ENCODE measurements at places on chromosomes 13 and 19.

GRCh38 chr13:114055766-114056165 is 76.7 kb downstream of the RASA3 start:
- no peak for DNase-seq

DNA sequence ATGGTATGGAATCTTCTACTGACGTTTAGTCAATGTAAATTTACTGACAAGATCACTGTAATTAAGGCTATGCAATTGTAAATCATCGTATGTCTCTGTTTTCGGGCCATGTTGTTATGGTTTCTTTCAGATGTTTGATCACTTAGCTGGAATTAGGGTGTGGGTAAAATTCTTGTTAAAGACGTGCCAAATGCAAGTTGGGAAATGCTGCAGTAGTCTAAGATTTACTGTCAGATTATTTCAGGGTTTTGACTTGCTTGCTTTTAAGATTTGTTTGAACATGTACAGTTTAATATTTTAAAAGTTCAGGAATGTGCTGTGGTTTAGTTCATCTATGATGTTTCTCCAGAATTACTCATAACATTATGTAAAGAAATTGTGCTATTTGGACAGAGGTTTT is 10.8 kb downstream of the NDFIP2 start:
- DNase-seq = no peak

- DNase-seq = peak; percentile 56
Measured at GRCh38 chr19:1063030-1063908, 3.7 kb upstream of the ARHGAP45 start.

DNA sequence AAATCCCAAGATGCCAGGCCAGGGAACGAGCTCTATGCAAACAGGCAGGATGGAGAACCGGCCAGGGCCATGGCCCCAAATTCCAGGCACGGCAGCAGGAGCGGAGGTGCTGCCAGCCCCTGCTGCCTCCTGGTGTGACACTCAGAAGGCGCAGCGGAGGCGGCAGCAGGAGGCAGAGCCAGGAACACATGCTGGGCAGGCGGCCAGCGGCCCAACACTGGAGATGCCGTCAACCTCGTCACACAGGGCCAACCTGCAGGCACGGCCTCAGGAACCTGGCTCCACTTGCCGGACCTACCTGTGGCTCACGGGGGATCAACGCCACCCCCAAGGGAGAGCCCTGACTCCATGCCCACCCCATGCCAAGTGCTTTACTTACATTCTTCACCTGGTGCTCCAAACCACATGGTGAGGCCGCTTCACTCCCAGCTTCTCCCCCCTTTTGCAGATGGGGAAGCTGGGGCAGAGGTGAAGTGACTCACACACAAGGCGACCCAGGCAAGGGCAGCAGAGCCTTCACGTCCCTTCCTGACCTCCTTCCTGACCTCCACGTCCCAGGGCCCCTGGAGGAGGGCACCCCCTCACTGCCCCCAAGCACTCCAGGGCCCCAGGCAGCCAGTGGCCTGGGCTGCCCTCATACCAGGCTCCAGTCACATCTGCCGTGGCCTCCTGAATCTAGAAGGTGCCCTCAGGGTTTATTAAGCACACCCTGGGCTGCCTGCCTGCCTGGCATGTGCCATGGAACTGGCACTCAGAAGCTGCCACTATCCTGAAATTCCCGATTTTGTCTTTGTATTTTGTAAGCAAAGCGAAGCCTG is 43.5 kb downstream of the GGACT start:
- DNase-seq = no peak

DNA sequence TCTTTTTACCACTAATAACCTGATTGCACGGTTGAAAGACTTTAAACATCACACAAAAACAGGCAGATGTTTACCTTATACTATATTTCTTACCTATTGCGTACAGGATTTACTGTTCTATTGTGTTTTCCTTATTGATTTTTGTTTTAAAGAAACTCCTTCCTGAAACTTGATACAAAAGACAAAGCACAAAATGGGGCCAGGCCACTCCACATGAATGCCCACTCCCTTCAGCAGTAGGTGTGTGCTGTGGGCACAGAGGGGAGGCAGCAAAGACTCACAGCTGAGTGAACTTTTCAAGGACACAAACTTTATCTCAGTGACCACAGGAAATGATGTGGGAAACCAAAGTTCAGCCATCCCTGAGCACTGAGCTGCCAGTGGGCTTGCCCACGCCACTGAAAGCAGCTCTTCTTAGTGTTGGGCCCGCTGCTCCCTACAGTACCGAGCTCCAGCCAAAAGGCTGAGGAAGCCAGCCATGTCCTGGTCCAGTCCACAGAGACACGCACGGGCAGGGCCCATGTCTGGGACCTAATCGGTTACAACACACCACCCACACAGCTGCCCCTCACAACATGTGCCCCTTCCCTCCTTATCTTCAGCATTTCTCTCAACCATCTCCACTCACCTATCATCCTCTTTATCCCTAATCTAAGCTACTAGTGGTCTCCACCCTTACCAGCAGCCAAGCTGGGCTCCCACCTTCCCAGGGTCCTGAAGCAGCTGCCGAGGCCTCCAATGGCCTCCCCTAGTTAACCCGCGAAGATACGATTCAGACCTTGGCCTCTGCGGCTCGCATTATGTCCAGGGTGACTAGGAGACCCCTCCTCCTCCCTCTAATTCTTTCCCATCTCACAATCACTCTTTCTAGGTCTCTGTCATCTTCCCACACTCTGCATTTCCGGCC is 39.5 kb downstream of the ATP7B start:
- DNase-seq = peak; percentile 90

- no peak for DNase-seq
Measured at GRCh38 chr13:111508902-111509509, 188.6 kb downstream of the TEX29 start.

GRCh38 chr13:46552303-46552682 is 677 bp upstream of the LRCH1 start:
- peak; percentile 48 for DNase-seq

DNA sequence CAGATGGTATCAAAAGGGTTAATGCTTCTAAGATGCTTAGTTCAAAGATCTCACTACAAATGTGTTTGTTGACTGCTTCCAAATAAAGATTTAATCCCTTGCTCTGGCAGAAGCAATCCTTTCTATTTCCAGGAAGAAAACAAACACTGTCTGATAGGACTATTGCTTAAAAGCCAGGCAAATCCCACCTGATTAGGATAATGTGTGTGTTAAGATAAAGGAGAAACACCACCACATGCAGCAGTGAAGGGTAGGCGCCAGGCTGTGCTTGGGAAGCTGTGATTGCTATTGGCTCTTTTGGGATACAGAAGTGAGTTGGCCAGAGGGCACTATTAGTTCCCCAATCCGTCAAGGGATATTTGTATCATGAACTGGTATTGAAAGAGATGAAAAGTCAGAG is 62.8 kb upstream of the LRCH1 start:
- DNase-seq = no peak

GRCh38 chr13:23867027-23867491 is 22.1 kb downstream of the MIPEP start:
- DNase-seq = peak; percentile 46

DNA sequence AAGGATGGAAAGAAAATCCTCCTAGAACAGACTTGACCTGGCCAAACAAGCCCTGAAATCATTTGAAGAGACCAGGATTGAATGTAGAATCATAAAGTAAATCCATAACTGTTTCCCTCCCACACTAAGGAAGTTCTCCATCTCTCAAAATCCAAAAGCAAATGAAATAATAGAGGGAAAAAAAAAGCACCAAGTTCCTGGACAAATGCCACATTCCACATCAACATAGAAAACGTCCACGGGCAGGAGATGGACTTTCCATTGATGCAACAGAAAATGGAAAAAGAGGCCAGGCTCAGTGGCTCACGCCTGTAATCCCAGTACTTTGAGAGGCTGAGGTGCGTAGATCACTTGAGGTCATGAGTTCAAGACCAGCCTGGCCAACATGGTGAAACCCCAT is 56.2 kb downstream of the INSR start:
- DNase-seq = no peak

GRCh38 chr13:101755228-101755887 is 302.9 kb downstream of the ITGBL1 start:
- no peak for DNase-seq

DNA sequence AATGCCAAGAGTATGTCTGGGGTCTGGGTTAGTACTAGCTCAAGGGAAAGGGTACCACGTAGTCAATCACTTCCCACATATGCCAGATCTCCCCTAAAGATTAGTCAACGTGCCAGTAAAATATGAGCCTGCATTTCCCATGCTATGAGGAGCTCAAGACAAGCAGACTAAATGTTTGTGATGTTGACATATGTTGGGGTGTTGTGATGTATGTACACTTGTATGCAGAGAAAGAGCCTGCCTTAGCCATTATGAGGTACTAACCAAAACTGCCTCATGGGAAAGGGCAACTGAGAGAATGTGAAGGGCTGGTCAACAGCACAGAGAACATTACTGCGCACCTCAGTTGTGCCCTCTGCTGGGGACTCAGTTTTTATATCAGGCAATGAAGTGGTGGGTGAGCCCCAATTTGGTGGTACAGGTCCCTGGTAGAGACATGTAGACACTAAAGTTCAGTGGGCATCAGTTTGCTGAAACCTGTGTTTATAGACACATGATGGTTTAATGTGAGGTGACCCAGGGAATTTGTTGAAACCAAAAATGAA is 287.0 kb downstream of the DCT start:
- DNase-seq = peak; percentile 39

GRCh38 chr13:24528816-24529398 is 16.3 kb upstream of the PARP4 start:
- DNase-seq = no peak

- DNase-seq = peak; percentile 21
Measured at GRCh38 chr19:19406878-19407632, 1.6 kb downstream of the GATAD2A start.

GRCh38 chr13:40366119-40366518 is 300.3 kb downstream of the FOXO1 start:
- DNase-seq = no peak

GRCh38 chr13:40126306-40127085 is 471.0 kb downstream of the COG6 start:
- DNase-seq = no peak

GRCh38 chr13:67742478-67742877 is 512.3 kb upstream of the PCDH9 start:
- no peak for DNase-seq

GRCh38 chr19:35291259-35291658 is 702 bp upstream of the MAG start:
- DNase-seq = no peak

- no peak for DNase-seq
Measured at GRCh38 chr19:14786421-14786851, 8.1 kb upstream of the ADGRE2 start.

DNA sequence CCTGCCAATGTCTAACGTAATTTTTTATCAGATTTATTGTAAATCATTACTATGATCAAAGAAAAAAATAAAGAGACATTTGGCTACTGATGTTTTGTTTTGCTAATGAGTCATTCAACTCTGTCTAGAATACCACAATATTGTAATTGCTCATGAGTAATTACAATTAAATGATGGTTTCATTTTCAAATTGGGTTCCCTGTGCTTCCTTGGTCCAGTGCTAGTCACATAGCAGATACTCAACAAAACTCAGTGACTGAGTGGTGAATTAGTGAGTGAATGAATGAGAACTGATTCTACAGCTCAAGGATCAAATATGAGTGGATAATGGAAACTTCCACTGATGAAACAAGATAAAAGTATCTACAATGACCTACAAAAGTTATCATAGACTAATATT is 304.7 kb downstream of the POU4F1 start:
- DNase-seq = no peak

GRCh38 chr19:32345261-32346207 is at the start of gene ZNF507:
TSS of gene ZNF507 (plus strand) at chr19:32345610. CDS start at chr19:32352831, 7,221 bp downstream.
- DNase-seq = peak; percentile 86

DNA sequence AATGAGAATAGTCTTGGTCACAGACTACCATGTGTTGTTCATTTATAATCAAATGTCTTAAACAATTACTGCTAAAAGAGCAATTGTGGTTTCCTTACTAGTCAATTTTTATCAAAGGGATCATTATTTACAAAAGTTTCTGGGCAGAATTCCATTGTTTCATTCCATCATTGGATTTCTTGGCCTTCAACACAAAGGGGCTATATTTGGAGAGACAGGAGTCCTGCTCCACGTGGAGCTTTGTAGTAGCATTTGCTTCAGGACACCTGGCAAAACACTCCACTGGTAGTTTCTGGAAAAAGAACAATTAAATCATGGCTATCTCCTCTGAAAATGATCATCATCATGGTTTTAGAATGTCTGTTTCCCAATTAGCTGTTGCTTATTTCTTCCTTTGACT is 22.3 kb upstream of the STARD13 start:
- DNase-seq = no peak

- no peak for DNase-seq
Measured at GRCh38 chr13:37959284-37959683, 89.7 kb upstream of the TRPC4 start.

GRCh38 chr13:90751026-90751425 is 596.5 kb upstream of the MIR17HG start:
- DNase-seq = no peak

- DNase-seq = no peak
Measured at GRCh38 chr19:15696654-15697194, 23.8 kb downstream of the CYP4F12 start.

GRCh38 chr13:109884462-109884861 is 98.1 kb upstream of the IRS2 start:
- no peak for DNase-seq

DNA sequence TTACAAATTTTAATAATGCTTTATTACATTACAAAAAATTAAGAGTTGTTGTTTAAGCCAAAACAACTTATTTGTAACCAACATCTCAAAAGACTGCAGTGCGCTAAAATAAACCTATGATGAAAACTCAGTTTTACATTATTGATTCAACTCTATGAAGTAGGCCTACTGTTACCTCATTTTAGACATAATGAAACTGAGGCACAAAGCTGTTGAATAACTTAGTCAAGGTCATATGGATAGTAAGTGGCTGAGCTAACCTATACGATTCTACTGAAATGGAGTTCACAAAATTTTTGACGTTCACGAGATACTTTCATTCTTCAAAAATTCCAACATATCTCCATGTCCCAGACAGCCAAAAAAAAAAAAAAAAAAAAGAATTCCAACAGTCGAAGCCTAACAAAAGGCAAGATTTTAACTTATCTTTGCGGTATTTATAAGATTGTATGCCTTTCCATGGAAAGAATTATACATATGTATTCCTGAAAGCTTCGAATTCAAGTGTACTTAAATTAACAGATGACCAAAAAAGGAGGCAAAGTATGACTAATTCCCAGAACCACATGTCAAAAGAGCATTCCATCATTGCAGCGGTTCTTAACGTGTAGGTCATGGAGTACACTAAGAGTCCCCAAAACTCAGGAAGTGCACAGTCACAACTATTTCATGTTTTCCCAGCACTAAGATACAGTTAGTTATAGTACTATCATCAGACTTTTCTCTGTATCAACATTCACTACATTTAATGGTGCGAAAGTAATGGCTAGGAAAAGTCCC is 69.4 kb downstream of the PSPC1 start:
- no peak for DNase-seq

DNA sequence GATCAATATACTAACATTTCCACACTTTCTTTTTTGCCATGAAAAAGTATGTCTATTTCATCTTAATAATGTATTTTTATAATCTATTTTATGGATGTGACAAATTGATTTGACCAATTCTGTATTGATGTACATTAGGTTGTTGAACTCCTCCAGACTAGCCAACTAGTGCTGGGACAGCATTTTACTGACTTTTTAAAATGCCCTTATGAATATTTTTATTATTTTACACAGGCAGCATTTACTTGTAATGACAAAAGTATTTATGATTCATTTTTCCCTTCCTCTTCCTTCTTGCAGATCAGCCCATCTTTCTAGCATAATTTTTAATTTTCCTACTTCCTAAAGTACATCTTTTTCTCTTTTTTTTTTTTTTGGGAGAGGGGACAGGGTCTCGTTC is 918 bp upstream of the FUZ start:
- peak; percentile 31 for DNase-seq

Data from DMS53 (cell line).